Left ventricle myocardium superior (tissue), 1 donor: ENCODE measurements at places on chromosomes 6 and 20. TPM values are rescaled to one million over a fixed set of nuclear protein-coding genes. Genes with fewer than 3 reads are reported as not detected.

Gene NT5E
- total RNA-seq = 6.0 TPM

Gene SLC35F1
- 6.7 TPM for total RNA-seq

Gene FAM209A
- not detected for total RNA-seq

Gene SDCBP2
- total RNA-seq = 1.5 TPM

- no peak for DNase-seq
These were observed 61.7 kb upstream of the HMGN3 start for GRCh38 chr6:79296211-79296610.

DNA sequence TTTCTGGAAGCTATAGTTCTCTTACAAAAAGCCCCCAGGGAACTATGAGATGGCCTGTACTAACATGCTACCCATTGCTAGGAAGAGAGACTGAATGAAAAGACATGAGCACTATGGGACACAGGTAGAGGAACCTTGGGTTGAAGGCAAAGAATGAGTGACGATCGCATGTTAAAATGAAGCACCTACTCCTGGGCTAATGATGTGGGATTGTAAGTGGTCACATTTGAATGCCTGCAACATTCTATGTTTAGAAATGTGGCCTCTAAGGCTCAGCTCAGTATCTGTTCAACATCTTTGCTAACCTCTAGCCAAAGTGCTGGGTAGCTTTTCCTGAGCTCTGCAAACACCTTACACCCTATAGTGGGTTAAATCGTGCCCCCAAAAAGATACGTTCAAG lies 5.2 kb upstream of the ZC3H12D start:
- DNase-seq = no peak

DNA sequence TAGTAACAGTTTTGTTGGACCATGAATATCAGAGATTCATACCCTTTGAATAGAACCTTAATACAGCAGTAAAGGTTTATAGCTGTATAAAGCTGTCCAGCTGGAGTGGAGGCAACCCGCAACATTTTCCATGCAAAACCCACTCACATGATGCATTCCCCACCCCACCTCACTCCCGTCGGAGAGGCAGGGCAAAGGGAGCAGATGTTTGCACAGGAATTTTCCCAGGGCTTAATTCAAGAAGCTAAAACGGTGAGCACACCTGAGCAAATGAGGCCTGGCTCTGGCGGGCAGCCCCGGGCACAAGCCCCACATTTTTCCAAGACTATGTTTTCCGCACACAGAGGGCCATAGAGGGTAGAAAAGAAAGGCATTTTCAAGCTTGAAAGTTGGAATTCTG lies 191.7 kb downstream of the FOXC1 start:
- DNase-seq = no peak

GRCh38 chr20:1292620-1293019 lies 26.5 kb downstream of the SNPH start:
- DNase-seq = no peak

- no peak for DNase-seq
These were observed 389.7 kb upstream of the JARID2 start for GRCh38 chr6:14856177-14856576.

- DNase-seq = no peak
These were observed at the start of gene HAO1 for GRCh38 chr20:7940341-7940740. Gene HAO1, minus strand, starts transcription at chr20:7940458. Its CDS starts 36 bp downstream, at chr20:7940422.

DNA sequence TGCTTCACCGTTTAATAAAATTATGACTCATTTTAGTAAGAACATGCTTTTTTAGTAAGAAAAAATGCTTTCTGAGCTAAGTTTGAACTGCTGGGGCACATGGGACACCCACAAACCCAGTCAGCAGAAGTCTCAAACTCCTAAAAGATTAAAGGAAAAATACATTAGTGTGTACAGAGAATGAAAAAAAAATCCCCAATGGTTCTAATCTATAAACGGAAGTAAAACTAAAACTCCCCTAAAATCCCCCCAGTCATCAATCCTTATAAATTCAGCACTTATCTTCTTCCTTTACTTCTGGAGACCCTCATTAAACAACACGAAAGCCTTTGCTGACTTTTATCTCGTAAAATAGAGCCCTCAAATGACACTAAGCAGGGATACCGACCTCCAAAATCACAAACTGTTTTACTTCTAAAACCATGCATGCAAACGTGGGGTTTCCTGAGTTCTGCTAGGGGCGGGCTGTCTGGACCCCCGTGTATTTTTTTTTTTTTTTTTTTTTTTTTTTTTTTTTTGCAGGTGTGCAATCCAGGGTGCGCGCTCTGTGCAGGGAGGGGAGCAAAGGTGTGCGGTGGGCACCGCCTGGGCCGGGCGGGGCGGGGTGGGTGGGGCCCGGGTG lies 1.1 kb upstream of the MYB start:
- DNase-seq = no peak

- no peak for DNase-seq
These were observed 30.0 kb upstream of the KIF6 start for GRCh38 chr6:39755231-39755630.

GRCh38 chr20:24684956-24685691 lies 215.7 kb downstream of the SYNDIG1 start:
- peak; percentile 8 for DNase-seq

DNA sequence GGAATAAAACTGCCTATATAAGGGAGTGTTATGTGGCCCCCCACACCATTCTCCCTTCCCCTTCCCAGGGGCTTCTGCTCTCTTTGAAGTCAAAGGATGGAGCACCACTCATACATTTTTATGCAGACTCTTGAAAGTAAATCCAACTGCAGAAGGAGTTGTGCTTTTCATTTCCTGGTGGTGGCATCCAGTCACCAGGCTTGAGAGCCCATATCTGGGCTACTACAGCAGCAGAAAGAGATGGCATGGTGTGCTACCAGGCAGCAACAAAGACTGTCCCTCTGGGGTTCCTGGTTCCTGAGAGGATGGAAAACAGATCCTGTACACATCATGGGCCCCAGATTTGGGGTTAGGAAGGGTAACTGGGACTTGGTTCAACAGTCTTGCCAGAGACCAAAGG lies 226.4 kb downstream of the CLIC5 start:
- DNase-seq = no peak

DNA sequence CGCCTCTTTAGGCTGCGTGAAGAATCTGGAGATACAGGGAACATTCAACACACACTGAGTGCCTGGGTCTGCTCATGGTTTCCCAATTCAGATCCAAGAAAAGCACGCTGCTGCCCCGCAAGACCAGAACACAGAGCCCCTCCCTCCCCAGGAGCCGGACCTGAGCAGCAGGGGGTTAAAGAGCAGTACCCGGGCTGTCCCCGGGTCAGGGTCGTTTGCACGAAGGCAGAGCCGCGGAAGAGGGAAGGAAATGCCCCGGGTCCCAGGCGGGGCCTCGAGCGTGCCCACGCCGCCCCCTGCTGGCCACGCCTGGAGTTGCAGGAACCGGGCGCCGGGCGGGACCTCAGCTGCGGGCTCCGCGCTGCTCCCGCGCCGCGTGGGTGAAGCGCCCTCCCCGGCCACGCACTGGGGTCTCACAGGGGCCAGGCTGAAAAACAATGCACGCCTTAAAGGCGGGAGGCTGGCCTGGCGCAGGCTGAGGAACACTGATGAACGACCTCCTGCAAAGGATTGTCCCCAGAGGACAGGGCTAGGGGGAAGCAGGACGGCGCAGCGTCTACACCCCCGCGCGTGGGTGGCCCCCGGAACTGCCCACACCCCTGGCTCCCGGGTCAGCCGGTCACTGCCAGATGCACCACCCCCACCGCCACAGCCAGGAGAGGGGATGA lies 48.9 kb downstream of the ANKRD60 start:
- DNase-seq = peak; percentile 83

DNA sequence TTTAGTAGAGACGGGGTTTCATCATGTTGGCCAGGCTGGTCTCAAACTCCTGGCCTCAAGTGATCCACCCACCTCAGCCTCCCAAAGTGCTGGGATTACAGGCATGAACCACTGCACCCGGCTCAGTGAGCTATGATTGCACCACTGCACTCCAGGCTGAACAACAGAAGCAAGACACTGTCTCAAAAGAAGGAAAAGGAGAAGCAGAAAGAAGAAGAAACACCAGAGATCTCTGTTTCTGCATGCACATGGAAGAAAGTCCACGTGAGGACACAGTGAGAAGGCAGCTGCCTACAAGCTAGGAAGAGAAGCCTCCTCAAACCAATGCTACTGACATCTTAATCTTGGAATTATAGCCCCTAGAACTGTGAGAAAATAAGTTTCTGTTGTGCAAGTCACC lies 16.0 kb downstream of the ECT2L start:
- no peak for DNase-seq
